IPS-NIHi11 (cell line): ENCODE measurements at places on chromosomes 2 and 18.

DNA sequence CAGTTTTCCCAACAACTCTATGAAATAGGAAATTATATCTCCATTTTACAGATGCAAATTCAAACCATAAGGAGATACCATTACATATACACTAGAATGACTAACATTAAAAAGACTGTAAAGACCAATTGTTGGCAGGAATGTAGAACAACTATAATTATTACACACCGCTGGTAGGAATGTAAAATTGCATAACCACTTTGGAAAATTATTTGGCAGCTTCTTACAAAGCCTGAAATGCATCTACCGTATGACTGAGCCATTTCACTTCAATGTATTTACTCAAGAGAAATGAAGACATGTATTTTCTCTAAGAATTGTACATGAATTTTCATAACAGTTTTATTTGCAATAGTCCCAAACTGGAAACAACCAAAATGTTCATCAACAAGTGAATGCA, 189.1 kb upstream of the BCL2L11 start:
- DNase-seq, result no peak

DNA sequence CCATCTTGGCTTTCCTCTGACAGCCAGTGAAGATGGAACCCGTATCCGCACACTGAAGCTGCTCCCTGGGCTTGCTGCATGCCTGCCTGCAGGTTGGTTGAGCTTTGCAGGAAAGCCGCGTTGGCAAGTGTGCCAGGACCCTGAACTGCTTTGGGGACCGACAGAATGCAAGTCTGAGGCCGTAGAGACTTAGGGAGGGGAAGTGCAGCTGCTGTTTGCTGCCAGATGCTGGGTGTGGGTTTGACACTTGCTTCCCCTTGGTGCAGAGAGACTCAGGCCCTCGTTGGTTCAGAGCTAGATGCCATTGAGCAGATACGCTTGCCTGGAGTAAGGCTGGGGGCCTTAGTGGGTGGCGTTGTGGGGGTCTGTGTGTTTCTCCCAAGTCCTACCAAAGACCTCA, 13.1 kb upstream of the PHLPP1 start:
- no peak for DNase-seq

GRCh38 chr2:237259201-237259600, 154.8 kb downstream of the COL6A3 start:
- DNase-seq, result no peak

GRCh38 chr2:18369760-18370159, 190.7 kb downstream of the RDH14 start:
- DNase-seq, result no peak

- no peak for DNase-seq
Measured at GRCh38 chr2:120398051-120398995, 52.4 kb downstream of the INHBB start.

DNA sequence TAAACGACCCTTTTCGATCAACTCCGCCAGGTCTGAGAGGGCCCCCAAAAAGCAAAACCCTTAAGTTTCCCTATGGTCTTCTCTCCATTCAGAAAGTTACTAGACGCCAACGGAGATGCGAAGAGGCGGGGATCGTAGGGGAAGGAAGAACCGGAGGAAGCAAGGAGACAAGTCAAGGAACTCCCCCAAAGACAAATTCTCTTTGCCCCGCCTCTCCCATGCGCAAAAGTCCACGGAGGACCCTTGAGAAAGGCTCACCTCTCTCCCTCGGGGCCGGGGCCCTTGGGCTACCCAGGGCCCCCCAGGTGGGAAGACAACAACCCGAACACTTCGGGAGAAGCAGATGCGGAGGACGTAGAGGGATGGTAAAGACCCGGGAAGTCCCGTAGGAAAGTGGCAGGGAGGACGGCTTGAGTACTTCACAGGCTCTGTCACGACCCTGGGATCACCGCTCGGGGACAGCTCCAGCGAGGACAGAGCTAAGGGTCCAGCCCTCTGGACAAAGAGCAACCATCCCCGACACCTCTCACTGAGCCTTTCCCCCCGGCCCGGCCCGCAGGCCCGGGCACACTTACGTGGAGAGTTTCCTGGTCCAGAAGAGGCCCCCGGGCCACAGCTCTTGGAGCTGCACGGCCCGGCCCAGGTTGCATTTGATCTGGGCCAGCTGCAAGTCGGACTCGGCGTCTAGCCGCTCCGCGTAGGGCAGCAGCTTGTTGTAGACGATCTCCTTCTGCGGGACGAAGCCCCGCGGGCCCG, 647 bp downstream of the PSME4 start:
- peak; percentile 35 for DNase-seq

- DNase-seq, result no peak
Measured at GRCh38 chr2:138572318-138572717, 70.7 kb downstream of the SPOPL start.

DNA sequence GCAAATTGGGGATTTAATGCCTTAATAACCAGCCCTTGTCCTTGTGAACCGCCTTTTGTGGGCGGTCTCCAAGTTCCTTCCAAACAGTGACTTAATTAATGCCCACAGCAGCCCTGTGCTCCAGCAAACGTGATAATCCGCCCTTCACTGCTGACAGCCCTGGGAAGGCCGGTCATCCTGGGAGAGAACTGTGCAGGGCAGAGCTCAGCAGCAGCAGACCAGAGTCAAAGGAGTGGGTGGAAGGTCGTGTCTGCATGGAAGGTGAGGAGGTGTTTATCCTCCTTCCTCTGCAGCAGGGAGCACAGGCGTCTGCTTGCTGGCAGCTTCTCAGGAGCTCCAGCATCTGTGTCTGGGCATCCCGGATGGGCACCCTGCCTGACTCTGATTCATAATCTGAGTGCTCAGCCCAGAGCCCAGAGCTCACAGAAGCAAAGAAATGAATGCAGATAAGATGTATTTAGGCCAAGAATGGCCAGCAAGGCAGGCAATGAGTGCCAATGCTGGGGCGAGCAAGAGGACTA, 270.0 kb upstream of the PXDN start:
- no peak for DNase-seq

DNA sequence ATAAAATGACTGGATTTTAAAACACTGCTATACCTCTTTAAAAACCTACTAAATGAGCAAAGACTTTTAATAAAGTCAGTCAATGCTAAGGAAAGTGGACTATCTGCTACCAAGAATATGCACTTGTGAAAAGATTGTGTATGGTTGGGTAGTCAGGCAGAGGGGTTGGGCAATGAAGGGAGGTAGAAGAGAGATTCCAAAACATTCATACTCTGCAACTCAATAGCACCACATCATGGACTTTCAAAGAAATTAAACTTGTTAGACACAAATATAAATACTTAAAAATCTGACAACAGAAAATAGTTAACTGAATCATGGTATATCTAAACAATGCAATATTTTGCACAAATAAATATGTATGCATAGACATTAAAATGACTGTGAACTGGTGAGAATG, 139.9 kb upstream of the MAPRE2 start:
- peak; percentile 11 for DNase-seq

- no peak for DNase-seq
Measured at GRCh38 chr2:38610851-38611801, 8.4 kb upstream of the HNRNPLL start.

DNA sequence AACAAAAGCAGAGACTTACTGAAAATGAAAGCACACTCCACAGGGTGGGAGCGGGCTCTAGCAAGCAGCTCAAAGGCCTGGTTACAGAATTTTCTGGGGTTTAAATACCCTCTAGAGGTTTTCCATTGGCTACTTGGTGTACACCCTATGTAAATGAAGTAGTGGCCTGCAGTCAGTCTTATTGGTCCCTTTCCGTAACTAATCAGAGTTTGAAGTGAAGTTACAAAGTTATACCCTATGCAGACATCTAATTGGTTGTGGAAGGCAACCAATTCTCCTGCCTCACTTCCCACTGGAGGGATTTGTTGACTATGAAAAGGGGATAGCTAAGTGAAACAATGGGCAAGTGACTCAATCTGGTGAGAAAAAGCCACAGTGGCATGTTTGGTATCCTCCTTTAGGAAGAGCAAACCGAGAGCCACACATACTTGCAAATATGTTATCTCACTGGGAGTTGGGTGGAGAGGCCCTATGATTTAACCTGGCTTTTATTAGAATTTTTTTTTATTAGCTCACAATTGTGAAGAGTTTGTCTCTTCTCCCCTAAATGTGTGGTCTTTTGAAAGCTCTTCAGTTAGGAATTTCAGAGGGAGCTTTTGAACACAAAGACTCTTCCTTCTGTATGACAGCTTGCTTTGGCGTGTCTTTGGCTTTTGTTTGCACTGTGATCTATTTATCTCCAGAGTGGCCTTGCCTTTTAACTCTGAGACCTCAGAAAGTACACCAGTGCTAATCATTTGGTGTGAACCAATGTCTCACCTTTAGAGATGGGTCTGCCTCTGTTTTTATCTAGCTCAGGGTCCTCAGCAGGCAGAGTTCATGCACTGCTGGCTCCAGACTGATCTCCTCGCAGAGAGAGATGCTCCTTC, 69.6 kb downstream of the MAP4K4 start:
- no peak for DNase-seq

DNA sequence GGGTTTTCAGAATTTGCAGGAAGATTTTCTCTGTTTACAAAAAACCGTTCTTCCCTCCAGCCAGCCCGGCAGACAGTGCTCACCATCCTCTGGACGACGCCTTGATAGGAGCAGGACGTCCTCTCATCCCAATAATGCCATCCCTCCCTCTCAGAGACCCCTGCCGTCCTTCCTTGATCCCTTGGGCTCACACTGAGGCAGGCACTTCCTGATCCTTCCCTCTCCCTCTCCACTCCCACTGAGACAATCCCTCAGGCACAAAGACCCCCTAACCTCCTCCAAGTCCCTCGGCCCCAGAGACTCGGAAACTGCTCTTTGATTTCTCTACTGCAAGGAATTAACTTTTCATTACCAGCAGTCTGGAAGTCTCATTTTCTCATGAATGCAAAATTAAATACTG, 42.5 kb downstream of the PAX3 start:
- DNase-seq, result peak; percentile 42

DNA sequence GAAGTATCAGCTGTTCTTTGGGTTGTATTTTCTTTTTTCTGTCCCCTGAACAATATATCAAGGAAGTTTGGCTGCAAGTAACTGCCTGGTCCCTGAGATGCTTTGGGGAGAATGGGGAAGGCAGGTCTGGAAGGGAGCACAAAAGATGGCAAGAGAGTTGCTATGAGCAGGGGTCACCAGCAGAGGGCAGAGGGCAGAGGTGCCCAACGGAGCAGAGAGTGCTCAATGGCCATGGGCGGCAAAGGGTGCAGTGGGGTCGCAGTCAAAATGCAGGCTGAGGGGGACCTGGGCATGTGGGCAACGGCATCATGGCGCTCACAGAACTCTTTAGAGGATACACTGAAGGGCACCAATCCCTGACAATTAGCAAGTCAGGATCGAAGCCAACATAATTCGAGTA, 107.7 kb upstream of the ATP8B1 start:
- peak; percentile 74 for DNase-seq

- no peak for DNase-seq
Measured at GRCh38 chr18:63261029-63261428, 58.5 kb downstream of the BCL2 start.

- DNase-seq, result no peak
Measured at GRCh38 chr2:154699575-154699930, 1.1 kb downstream of the KCNJ3 start.

DNA sequence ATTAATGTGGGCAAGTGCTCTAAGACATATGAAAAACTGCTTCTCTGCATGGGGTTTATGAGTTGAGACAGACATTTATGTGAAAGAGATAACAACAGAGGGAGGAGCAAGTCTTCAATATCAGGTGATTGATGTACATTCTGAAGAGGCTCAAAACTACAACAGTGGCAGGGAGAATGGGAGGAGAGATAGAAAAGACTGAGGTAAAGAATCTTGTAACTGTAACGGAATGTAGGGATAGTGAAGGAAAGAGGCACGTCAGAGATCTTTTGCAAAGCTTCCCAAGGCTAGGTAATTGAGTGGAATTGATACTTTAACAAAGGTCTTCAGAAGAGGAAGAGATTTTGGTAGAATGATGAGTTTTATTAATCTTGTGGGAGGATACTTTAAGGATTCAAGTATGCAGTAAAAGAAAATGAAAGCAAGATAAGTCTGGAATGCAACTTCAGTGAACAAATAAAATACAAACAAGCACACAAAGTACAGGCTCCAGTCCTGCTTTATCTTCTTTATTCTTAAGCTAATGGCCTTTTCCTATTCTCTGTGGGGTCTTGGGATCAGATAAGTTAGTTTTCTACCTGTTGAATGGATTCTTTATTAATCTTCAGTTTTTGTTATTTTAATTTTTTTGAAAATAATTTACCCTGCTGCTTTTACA, 15.0 kb downstream of the SMAD4 start:
- DNase-seq, result no peak

DNA sequence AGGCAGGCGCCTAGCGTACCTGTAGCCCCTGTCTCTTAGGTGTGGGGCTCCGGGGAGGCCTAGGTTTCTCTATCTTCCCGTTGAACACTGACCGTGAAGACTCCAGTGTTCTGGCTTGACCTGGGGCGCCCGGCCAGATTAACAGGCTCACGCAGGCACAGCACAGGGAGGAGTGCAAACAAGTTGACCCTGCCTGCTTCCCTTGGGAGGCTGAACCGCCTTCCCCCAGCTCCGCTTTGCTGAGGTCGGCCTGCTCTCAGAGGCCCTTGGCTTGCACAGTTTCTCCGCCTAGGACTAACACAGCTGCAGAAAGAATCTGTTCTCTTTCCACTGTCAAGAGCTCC, 567 bp downstream of the PCYOX1 start:
- peak; percentile 21 for DNase-seq

DNA sequence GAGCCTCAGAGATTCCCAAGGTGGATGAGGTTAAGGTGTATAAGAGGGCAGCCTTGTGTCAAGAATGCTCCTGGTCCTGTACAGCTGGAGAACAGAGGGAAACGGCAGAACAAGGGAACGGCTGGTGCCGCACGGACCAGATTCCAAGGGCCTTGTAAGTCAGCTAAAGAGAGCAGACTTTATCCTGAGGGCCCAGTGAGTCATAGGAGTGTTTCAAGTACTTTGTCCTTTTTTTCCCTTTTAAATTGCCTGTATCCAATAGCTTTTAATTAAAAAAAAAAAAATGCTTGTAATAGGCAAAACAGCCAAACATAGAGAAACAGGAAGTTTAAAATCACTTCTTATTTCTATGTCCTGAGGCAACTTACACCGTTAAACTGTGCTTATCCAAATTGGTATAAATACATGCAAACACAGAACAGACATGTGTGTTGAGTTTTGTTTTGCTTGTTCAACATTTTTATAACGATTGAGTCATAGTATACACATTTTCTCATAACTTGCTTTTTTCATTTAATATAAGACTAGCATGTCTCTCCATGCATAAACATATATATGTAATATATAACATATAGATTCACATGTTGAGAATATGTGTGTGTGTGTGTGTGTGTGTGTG, 42.1 kb upstream of the EVA1A start:
- DNase-seq, result no peak

- DNase-seq, result no peak
Measured at GRCh38 chr2:166802475-166802874, 85.8 kb upstream of the XIRP2 start.

DNA sequence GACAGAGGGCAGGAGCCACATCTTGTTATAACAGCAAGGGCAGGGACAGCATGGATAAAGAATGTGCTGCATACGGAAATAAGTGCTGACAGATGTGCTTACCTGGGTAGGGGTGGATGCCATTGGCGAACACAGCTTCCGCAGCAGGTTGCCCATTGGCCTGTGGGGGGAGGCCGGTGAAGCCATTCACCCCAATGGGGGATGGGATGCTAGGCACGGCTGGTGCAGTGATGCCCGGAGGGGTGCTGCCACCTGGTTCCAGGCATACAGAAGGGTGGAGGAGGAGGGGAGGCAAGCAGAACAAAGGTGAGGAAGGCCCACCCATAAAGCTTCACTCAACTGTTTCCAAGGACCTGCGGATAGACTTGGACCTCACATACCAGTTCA, 294.9 kb downstream of the CELF4 start:
- DNase-seq, result no peak

- no peak for DNase-seq
Measured at GRCh38 chr2:54114936-54115283, 505 bp upstream of the ACYP2 start.
